ENCODE measurements at places on chromosomes 7 and 10. TPM values are rescaled to one million over a fixed set of nuclear protein-coding genes. Genes with fewer than 3 reads are reported as not detected.

DNA sequence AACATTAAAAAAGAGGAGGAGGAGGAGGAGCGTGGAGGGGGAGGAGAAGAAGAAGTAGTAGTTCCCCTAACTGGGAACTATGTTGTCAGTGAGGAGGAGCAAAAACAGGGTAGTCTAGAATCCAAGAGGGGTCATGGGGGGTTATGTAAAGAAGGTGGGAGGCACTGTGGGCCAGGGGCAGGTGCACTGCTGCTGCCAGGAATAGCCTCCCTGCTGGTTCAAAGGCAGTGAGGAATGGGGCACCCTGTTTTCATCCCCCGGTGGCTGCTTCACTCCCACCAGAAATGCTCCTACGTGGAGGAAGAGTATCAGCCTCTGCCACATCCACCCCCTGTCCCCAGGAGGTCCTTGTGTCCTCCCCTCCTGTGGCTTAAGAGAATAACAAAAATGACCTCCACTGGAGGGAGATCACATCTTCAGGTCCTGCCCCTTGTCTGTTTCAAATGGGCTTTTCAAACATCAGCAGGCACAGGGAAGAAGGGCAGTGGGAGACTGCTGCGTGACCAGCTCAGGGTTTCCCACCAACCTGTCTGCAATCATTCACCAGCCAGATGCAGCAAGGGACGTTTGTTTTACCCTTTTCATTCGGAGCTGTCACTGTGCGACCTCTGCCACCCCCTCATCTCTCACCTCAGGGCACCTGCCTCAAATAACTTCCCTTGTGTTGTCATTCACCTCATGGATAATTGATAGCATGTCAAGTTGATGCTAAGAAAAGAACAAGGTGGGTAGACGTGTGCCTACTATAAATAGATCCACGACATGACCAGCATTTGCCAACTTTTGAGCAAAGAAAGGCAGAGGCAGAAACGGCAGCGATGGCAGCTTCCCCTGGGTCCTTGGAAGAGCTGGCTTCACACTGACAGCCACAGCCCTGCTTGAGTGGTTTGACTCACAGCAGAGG, 92.6 kb downstream of the DGKI start:
- no peak overlapping the region for H3K27ac ChIP-seq
- no peaks in the 10 kb centered on the region for H3K4me1 ChIP-seq
- H3K36me3 ChIP-seq: no peaks in the 10 kb centered on the region
- no peak overlapping the region for H3K4me3 ChIP-seq
- H3K27me3 ChIP-seq: peaks cover 7% of the 10 kb centered on the region

Gene NUPR2
- not detected for total RNA-seq

Gene MET
- total RNA-seq: 0.27 TPM

DNA sequence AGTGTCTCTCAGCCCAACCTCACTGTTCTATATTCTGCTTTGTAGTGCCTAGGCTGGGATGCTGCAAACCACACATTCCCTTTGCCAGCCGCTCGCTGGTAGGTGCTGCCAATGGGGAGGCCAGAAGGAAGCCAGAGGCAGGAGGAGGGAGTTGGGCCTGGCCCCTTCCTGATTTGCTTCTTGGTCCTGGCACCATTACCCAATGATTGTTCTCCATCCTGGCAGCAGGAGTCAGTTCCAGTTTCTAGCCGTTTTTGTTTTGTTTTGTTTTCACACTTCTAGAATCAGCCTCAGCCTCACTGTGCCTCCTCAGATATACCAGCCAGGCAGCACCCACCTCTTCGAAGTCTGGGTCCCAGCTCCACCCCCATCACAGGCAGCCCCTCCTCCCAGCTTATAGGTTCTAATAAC, 27.4 kb upstream of the LOXL4 start:
- H3K4me3 ChIP-seq: no peak overlapping the region
- no peak for DNase-seq
- H3K4me1 ChIP-seq: no peaks in the 10 kb centered on the region
- no peaks in the 10 kb centered on the region for H3K36me3 ChIP-seq
- H3K27ac ChIP-seq: no peak overlapping the region
- H3K27me3 ChIP-seq: peaks cover 13% of the 10 kb centered on the region

- no peak for DNase-seq
- H3K4me3 ChIP-seq: no peak overlapping the region
- no peaks in the 10 kb centered on the region for H3K27me3 ChIP-seq
- no peaks in the 10 kb centered on the region for H3K36me3 ChIP-seq
- no peaks in the 10 kb centered on the region for H3K4me1 ChIP-seq
- no peak overlapping the region for H3K27ac ChIP-seq
These were observed 280.4 kb downstream of the MTERF1 start for GRCh38 chr7:91600112-91600511.

GRCh38 chr10:36385693-36386092, 739.7 kb upstream of the ANKRD30A start:
- no peaks in the 10 kb centered on the region for H3K4me1 ChIP-seq
- no peak overlapping the region for H3K27ac ChIP-seq
- H3K4me3 ChIP-seq: no peak overlapping the region
- no peak for DNase-seq
- H3K27me3 ChIP-seq: no peaks in the 10 kb centered on the region
- no peaks in the 10 kb centered on the region for H3K36me3 ChIP-seq

Data from activated CD8-positive, alpha-beta T cell treated with anti-CD3 and anti-CD28 coated beads for 36 hours (primary cell).